COR-L47 (cell line): ENCODE measurements at places on chromosomes 12 and 14.

GRCh38 chr12:84922693-84923092 lies 10.1 kb upstream of the SLC6A15 start:
- DNase-seq = no peak

GRCh38 chr12:8680533-8680932 lies 17.3 kb upstream of the RIMKLB start:
- no peak for DNase-seq

- no peak for DNase-seq
These were observed 10.3 kb upstream of the PCNX1 start for GRCh38 chr14:70896981-70897380.

DNA sequence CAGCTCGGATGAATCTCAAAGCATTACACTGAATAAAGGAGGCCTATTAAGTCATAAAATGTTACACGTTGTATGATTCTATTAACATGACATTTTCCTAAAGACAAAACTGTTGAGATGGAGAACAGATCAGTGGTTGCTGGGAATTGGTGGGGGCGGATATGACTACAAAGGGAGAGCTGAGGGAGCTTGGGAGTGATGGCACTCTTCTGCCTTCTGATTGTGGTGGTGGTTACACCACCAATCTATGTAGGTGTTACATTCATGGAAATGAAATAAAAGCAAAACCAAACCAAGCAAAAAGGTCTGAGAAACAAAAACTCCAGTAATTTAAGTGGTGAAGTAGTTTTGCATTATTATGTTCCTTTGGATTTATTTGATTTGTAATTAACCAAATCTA lies 16.4 kb upstream of the EVL start:
- no peak for DNase-seq

DNA sequence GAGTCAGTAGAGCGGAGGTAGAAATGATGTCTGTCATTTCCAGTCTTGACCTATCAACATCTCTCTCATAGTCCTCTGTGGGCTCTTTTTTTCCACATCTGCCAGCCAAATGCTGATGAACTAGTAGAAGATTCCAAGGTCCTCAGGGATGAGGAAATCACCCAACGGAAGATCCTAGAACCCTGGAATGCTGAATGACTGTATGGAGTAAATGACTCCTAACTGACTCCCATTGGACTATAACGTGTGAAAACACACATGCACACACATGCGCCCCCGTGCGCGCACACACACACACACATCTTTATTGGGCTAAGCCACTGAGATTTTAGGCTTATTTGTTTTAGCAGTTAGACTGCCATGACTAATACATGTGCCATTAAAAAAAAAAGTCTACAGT lies 159.2 kb downstream of the MYRFL start:
- DNase-seq = no peak

DNA sequence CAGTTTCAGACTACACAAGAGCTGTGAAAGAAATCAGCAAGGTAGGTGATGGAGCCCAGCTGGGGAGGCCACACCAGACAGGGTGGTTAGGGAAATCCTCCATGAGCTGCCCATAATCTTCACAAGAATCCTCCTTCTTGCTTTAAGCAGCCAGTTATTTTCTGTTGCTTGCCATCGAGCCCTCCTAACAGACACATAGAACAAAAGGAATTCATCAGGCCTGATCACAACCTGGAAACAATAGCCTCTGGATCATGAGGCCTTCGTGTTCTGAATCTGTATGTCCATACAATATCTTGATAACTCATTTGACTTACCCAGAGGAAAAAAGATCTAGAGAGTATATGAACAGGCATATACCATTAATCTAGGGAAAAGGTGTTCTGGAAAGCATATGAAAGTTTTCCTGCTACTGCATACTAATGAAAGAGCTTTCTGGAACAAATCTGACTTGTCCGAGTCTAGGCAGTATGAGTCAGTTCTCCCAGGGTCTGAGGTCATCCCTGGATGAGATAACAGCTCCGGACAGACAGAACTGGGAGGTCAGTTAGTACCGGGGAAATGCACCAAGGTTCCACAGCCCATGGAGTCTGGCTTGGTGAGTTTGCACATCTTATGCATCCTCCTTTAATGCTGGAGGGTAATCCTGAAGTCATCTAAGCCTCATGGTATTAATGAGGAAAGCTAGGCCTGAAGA lies 52.8 kb upstream of the ELK3 start:
- DNase-seq = no peak

DNA sequence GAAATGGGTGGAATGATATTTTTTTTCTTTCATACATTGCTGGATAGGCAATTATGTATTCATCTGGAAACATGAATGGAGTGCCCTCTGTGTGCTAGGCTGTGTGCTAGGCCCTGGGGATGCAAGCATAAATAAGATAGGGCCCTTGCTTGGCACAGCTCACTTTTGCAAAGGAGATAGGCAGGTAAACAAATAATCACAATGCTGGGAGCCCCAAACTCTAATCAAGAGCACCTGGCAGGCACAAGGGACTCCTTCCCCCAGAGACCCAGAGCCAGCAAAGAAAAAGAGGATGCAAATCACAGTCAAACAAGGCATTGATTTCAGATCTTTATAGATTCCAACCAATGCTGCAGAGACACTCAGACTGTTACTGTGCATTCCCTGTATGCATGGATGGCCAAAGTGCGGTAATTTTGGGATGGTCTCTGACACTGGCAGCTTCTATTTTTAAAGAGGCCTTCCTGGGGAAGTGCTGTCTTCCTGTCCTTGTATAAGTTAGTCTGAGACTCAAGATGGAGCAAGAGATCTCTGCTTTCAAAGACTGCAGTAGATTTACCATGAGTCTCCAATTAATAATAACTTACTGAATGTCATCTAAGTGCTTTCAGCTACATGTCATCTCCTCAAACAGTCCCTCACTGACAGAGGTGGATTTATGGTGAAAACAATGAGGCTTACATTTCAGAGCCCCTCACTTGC lies 45.1 kb upstream of the CPM start:
- DNase-seq = no peak

DNA sequence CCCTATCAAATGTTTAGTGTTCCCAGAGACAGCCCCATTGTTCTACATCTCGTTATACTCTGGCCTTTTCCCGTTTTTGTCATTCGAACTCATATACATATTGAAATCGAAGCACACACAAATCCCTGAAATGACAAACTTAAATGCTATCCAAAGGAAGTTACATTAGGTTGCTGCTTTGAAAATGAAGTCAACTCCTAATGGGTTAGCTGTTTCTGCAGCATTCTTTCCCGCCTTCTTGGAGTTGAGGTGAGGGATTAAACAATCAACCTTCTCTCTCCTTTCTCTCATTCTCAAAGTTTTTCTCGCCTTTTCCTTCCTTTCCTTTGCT lies 642 bp upstream of the PHC1 start:
- DNase-seq = no peak

- no peak for DNase-seq
These were observed 23.6 kb upstream of the TMEM132D start for GRCh38 chr12:129927316-129927900.

GRCh38 chr14:78902010-78902623 lies 731.9 kb downstream of the NRXN3 start:
- peak; percentile 48 for DNase-seq

DNA sequence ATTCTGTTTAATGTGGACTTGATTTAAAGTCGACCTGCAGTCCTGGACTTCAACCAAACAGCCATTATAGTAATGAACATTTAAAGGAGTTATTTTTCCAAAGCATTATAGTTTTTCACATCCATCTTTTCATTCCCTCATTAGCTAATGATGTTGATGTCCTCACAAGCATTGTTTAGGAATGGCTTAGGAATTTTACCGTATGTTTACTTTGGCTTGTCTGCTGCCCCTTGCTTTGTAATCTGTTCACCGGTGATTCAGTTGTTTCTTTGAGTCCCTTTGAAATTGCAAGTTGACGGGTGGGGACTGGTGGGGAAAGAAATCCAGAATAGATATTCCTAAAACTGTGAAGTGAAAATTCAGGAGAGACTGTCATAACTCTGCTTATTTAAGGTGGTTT lies 25.4 kb downstream of the PRKCH start:
- no peak for DNase-seq

GRCh38 chr12:118144499-118144898 lies 8.6 kb downstream of the PEBP1 start:
- no peak for DNase-seq

DNA sequence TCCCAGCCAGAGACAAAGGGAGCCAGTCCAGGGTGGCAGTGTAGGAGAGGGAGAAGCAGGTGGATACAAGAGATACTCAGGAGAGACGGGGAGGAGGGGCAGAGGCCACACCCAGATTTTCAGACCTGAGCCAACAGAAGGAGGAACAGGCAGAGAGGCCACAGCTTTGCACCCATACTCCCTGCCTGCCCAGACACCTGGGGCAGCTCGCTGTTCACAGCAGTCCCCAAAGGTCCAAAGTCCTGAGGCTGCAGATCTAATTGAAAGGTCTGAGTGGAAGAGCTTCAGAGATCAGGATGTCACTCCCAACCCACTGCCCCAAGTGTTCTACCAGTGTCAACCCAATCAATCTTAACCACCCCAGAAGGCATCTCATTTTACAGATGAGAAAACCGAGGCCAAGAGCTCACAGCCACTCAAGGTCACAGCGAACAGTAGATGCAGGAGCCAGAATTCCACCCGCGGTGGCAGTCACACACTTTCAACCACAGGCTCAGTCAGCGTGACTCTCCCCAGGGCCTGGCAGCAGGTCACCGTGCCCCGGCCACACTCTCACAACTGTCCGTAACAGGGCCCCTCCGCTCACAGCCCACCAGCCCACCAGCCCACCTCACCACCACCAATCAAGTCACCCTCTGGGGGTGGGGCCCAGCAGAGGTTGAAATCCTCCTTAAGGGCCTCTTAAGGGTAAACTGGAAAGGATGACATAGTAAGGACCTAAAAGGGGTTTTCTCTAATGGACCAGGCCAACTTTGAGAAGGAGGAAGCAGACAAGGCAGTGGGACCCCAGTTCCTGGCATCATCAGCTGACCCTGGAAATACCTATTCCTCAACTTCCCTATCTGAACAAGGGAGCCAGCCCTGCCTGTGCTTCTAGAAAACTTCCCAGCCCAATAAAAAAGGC lies 33.3 kb downstream of the ACTN1 start:
- no peak for DNase-seq

GRCh38 chr14:34336501-34336900 lies 125.5 kb downstream of the SPTSSA start:
- no peak for DNase-seq

DNA sequence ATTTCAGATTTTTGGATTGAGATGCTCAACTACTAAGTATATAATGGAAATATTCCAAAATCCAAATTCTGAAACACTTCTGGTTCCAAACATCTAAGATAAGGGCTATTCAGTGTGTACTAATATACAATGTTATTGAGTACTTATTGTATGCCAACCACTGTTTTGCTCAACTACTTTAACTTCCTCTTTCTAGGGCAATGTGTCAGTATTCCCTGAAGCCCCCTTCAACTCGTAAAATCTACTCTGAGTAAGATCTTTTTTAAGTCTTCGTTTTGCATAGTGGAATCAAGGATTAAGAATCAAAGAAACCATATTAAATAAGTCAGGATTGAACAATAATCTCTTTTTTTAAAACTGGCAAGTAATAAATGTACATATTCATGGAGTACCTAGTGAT lies 45.5 kb downstream of the SPATA7 start:
- no peak for DNase-seq

DNA sequence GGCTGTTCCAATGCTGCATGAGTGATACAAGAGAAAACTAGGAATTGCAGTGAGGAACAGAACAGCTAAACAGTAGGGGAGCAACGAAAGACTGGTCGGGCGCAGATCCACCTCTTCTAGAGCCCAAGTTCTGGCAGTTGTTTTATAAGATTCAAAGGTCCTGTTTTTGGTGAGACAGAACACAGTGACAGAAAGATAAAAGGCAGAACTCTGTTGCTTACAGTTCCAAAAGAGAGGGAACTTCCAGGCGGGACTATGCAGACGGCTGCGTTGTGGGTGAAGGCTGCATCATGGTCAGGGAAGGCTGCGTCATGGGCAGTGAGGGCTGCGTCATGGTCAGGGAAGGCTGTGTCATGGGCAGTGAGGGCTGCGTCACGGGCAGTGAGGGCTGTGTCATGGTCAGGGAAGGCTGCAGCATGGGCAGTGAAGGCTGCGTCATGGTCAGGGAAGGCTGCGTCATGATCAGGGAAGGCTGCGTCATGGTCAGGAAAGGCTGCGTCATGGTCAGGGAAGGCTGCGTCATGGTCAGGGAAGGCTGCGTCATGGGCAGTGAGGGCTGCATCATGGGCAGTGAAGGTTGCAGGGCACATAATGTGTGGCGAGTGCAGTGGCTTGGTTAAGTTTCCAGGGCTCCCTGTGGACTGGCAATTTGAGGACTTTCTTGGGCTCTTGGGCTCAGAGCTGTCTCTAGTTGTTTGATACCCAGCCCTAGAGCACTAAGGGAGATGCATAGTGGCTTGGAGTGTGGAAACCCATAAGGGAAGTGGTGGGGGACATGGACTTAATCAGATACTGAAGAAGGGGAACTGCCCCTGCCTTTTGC lies 619.9 kb downstream of the AACS start:
- no peak for DNase-seq
